ENCODE measurements at places on chromosomes 4 and X.

DNA sequence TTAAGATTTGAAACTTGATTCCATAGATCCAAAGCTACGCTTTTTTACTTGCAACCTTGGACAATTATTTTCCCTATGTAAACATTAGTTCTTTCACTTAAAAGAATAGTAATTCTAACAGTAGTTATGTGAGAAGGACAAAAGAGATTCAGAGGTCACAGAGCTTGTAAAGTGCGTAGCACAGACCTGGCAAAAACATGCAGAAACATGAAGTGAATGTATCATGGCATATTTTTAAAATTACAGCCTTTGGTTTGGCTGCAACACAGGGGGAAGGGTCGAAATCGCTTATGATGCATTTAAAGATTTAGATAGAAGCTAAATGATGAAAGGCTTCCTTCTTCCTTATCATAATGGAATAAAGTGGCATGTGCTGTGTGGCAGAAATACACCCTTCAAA lies 1068.8 kb downstream of the ARAP2 start:
- DNase-seq: no peak

DNA sequence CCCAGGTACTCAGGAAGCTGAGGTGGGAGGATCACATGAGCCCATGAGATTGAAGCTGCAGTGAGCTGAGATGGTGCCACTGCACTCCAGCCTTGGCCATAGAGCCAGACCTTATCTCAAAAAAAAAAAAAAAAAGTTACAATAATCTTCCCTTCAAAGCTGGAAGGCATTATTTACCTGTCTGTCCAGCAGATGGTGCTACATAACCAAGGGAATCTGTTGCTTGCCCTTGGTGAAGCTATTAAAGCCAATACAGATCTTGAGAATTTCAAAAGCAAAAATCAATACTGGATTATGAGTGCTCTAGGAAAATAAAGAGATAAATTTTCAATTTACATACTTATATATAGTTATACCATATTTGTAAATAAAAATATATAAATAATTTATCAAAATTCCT lies 25.9 kb downstream of the PKD2 start:
- DNase-seq: no peak

DNA sequence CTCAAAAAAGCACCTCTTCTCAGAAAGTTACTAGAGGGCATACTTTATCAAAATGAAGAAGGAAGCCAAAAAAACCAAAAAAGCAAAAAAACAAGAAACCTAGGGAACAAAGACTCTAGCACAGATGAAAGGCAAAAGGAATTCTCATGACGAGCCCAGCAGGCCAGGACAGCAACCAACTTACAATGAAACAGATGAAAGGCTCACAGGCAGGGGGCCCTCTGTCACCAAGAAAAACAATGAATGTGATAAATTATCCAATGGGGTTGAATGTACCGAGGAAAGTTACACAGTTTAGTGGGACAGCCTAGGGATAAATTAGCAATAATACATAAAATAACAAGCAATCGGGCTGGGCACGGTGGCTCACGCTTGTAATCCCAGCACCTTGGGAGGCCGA lies 79.0 kb downstream of the GPR82 start:
- no peak for DNase-seq

DNA sequence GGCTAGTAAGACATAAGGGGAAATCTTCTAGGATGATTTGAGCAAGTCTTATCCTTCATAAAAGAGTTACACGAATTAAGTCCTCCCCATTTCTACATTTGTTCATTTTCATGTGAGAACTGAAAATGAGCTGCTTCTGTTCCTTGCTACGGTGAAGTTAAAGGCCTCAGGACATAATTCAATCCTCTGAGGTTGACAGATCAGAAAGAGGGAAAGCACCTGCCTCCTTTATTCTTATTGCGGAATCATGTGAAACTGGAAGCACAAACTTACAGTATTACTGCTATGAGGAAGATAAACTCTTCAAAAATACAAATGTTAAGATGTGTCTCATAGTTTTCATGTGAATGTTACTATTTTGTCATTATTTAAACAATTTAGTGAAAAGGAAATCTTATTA lies 395.3 kb downstream of the STPG2 start:
- DNase-seq: no peak

GRCh38 chrX:13899607-13900006 lies 82.7 kb upstream of the GPM6B start:
- DNase-seq: no peak

DNA sequence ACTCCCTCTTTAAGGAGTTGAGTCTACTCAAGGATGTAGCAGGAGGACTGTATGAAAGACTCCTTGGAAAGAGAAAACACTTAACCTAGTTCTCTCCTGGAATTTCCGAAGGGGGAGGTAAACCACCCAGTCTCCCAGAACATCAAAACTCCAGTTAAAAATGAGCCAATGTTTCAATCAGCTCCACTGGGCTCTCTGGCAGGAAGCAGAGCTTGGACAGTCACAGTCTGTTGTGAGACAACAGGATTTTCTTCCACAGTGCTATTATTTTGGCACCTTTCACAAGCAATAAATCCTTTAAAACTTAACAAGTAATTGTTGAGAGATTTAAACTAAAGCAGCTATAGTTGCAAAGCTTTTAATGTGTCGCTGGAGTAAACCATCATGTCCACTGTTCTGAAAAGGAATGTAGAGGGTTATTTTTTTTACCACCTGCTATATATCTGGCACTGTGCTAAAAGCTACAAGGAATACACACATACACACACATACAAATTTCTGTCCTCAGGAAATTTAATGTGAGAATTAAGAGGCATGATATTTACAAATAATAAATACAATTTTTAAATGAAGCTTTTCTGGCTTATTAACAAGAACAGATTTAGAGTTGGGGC lies 229.2 kb upstream of the INTU start:
- no peak for DNase-seq

- no peak for DNase-seq
These were observed 1.1 kb downstream of the ZCCHC18 start for GRCh38 chrX:104113222-104113965.

GRCh38 chr4:122542411-122543236 lies 78.2 kb downstream of the IL21 start:
- no peak for DNase-seq

- DNase-seq: no peak
These were observed 6.2 kb downstream of the CACNA1F start for GRCh38 chrX:49226946-49227345.

- no peak for DNase-seq
These were observed 37.8 kb upstream of the TACR3 start for GRCh38 chr4:103757631-103758030.

GRCh38 chr4:116066711-116067245 lies 953.4 kb upstream of the NDST4 start:
- DNase-seq: no peak

DNA sequence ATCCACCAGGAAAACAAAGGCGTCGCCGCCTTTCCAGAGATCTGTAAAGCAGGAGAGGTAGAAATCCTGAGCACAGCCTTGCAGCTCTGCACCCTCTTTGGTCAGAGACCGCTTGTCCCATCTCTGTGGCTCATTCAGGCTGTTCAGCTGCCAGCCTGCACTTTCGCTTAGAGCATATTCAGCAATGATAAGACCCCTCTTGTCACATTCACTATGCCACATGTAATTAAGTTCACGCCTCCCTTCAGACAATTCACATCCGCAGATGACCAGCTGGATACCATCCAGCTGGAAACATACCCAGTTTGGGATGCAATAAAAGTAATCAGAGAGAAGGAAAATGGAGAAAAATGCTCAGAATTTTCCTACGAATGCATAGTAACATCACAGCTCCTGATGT lies 335.4 kb downstream of the UNC5C start:
- DNase-seq: no peak

DNA sequence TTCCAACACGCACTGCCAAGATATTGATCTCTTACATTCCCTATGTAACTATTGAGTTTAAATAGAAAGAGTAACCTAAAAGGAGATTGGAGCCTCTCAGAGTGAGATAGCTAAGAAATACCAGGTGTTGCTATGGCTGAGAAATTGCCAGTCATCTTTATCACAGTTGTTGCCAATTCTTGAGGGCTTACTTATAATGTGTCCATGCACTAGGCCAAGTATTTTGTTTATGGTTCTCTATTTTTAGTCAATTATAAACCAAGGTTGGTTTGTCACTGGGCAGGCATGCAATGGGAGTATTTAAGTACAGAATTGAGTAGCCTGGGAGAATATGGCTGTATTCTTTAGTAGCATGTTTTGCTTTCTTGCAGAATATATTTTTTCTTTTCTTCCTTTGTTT lies 201.6 kb downstream of the TEX13A start:
- no peak for DNase-seq

DNA sequence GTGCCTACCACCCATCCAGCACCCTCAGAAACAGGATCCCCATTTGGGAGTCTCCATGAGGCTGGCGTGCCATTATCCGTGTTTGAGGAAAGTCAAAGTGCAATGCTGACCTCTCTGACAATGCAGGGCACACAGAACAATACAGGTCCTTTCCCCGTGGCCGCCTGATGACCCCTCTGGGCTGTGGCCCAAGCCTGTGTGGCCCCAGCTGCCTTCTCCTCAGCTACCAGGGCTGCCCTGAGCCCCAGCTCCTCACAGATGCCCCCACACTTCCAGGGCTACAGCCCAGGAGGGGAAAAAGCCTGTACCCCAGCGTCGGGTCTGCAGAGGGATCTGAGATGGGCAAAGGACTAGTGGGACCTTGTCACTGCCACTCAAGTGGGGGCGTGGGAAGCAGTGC lies 15.5 kb downstream of the ZFYVE28 start:
- DNase-seq: no peak

GRCh38 chr4:163161536-163162205 lies 5.0 kb downstream of the NAF1 start:
- DNase-seq: no peak

DNA sequence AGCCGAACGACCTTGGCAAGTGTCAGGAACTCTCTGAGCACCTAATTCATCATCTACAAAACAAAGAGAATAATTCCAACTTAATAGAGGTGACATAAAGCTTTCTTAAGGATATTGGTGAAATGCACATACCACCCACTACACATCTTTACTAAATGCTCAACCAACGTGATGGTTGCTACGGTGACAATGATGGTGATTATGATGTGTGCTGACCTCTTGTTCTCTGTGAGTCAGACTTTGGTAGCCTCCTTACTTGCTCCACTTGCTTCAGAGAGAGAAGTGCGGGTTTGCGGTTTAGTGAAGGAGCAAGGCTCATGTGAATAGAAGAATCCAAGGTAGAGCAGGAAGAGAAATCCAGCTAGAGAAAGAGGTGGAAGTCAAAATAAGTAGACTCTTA lies 52.8 kb upstream of the CLNK start:
- no peak for DNase-seq

- no peak for DNase-seq
These were observed 18.3 kb upstream of the PPID start for GRCh38 chr4:158741326-158742021.

GRCh38 chr4:139469216-139469615 lies 15.3 kb downstream of the RAB33B start:
- no peak for DNase-seq

DNA sequence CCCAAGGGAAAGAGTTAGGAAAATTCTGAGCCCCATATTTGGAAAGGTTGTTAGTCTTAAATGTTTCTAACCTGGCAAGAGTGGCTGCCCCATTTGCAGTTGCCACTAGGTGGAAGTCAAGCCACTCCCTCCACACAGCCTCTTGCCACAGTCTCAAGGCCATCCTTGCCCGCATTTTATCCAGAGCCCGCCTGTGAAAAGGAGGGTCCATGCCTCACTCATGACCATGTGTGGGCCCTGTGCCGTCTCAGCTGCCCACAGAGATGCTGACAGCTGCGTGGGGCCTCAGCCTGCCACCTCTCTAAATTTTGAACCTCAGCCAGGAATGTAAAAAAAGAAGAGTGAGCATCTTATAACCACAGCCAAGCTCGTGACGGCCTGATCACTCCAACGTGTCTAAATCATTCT lies 201.5 kb upstream of the FAM241A start:
- DNase-seq: no peak

- DNase-seq: no peak
These were observed 22.6 kb downstream of the ADAMTS3 start for GRCh38 chr4:72546456-72546855.

- DNase-seq: no peak
These were observed 38.1 kb upstream of the TRPC5 start for GRCh38 chrX:112120721-112121120.
